Stimulated activated CD4-positive, alpha-beta T cell treated with anti-CD3 and anti-CD28 coated beads, Interleukin-12 subunit alpha, Interleukin-12 subunit beta, amount 100 ng/mL, for 4 hours (primary cell): ENCODE measurements at places on chromosomes 5 and 9.

GRCh38 chr5:156543348-156544145 lies 216.6 kb downstream of the SGCD start:
- no peak for DNase-seq

DNA sequence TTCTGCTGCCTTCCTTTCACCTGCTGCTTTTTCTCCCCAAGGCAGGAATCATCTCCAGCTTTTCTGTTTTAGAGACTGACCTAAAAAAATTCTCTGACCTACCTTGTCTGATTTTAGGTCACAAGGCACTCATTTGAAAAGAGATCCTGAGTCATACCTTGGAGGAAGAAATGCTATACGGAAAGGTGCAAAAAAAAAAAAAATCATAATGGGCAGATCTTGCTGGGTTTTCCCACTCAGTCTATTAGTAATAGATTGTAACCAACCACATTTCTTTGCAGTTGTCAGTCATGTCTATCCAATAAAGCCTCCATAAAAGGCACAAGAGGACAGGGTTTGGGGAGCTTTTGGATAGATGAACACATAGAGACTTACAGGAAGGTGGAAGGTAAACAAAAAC lies 70.0 kb downstream of the MTREX start:
- DNase-seq = no peak

DNA sequence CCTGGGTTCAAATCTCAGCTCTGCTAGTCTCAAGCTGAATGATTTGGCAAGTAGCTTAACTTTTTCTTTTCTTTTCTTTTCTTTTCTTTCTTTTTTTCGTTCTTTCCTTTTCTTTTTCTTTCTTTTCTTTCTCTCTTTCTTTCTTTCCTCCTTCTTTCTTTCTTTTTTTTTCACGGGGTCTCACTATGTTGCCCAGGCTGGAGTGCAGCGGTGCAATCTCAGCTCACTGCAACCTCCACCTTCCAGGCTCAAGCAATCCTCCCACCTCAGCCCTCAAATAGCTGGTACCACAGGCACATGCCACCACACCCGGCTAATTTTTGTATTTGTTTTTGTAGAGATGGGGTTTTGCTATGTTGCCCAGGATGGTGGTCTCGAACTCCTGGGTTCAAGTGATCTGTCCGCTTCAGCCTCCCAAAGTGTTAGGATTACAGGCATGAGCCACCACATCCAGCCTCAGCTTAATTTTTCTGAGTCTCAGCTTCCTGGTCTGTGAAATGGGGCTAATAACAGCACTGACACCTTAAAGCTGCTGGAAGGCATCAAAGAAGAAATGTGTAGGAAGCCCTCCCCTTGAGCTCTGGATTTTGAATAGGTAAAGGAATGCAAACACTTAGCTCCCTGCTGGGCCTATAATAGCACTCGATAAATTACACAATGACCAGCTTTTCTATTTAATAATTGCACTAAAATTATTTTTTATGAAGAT lies 17.5 kb upstream of the PPARGC1B start:
- DNase-seq = no peak

DNA sequence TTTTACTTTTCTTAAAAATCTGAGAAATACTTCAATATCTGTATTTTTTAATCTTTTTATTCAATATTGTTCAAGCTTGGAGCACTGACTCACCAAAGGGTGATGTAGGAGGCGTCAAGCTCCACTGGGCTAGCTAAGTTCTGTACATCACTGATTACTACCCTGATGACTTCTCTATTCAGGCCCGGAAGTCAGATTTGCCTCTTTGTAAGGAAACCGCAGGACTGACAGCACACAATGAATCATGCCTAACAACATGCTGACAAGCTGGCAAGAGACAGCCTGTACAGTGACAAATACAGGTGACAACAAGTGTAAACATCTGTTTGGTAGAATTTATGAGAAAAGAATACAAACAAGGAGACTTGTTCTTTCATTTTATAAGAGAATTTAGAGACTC lies 627.9 kb upstream of the RORB start:
- DNase-seq = no peak

- no peak for DNase-seq
Observed at GRCh38 chr9:29928072-29928471, 2354.8 kb upstream of the C9orf72 start.
